Immature natural killer cell (primary cell): ENCODE measurements at places on chromosomes 6 and 20.

GRCh38 chr6:42359021-42359420, 92.7 kb downstream of the TRERF1 start:
- DNase-seq: no peak
- no peak overlapping the region for H3K4me3 ChIP-seq
- H3K27ac ChIP-seq: peak overlapping the region; percentile 53
- H3K27me3 ChIP-seq: no peaks in the 10 kb centered on the region
- H3K4me1 ChIP-seq: peaks cover 9% of the 10 kb centered on the region

GRCh38 chr6:105459864-105460263, 57.0 kb upstream of the PREP start:
- H3K4me1 ChIP-seq: peaks cover 5% of the 10 kb centered on the region
- no peaks in the 10 kb centered on the region for H3K27me3 ChIP-seq
- no peak overlapping the region for H3K4me3 ChIP-seq
- peak overlapping the region; percentile 7 for H3K27ac ChIP-seq
- DNase-seq: no peak
- no peaks in the 10 kb centered on the region for H3K36me3 ChIP-seq

GRCh38 chr6:55782275-55782674, 93.1 kb downstream of the BMP5 start:
- H3K27me3 ChIP-seq: no peaks in the 10 kb centered on the region
- H3K27ac ChIP-seq: no peak overlapping the region
- H3K4me3 ChIP-seq: no peak overlapping the region
- DNase-seq: no peak

GRCh38 chr6:96086745-96087144, 71.0 kb downstream of the FUT9 start:
- no peaks in the 10 kb centered on the region for H3K27me3 ChIP-seq
- DNase-seq: no peak
- no peak overlapping the region for H3K27ac ChIP-seq
- no peak overlapping the region for H3K4me3 ChIP-seq
- no peaks in the 10 kb centered on the region for H3K4me1 ChIP-seq

GRCh38 chr6:10534419-10534762, 13.2 kb downstream of the GCNT2 start:
- peaks cover 11% of the 10 kb centered on the region for H3K27me3 ChIP-seq
- peaks cover 27% of the 10 kb centered on the region for H3K4me1 ChIP-seq
- H3K4me3 ChIP-seq: no peak overlapping the region
- DNase-seq: no peak

GRCh38 chr6:149194820-149195558, 122.5 kb upstream of the TAB2 start:
- DNase-seq: no peak
- H3K36me3 ChIP-seq: no peaks in the 10 kb centered on the region
- no peaks in the 10 kb centered on the region for H3K4me1 ChIP-seq
- H3K4me3 ChIP-seq: no peak overlapping the region
- H3K27me3 ChIP-seq: peaks cover 5% of the 10 kb centered on the region
- H3K27ac ChIP-seq: no peak overlapping the region

DNA sequence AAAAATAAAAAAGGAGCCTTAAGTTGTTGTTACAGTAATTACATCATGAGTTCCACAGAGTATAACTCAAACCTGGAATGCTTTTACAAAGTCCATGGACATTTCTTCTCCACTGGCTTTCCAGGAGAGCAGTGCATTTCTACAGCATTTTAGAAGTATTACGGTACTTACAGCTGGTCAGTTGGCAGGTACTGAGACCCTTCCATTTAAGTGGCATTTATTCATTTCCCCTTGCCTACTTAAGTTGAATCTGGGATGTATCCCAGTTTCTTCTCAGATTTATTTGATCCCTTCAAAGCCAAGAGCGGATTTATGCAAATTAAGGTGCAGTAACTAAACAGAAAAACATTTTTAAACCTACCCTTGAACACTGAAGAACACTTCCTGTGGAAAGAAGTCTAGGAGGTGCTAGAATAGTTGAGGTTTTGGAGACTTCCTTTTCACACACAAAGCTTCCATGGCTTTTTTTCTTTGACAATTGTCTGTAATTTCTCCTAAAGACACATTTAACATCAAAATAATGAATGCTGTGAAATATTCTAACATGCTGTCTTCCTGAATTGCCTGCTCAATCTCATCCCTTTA, 3.4 kb downstream of the PRDM13 start:
- H3K4me1 ChIP-seq: peaks cover 27% of the 10 kb centered on the region
- H3K27ac ChIP-seq: no peak overlapping the region
- DNase-seq: no peak
- H3K36me3 ChIP-seq: peaks cover 4% of the 10 kb centered on the region

DNA sequence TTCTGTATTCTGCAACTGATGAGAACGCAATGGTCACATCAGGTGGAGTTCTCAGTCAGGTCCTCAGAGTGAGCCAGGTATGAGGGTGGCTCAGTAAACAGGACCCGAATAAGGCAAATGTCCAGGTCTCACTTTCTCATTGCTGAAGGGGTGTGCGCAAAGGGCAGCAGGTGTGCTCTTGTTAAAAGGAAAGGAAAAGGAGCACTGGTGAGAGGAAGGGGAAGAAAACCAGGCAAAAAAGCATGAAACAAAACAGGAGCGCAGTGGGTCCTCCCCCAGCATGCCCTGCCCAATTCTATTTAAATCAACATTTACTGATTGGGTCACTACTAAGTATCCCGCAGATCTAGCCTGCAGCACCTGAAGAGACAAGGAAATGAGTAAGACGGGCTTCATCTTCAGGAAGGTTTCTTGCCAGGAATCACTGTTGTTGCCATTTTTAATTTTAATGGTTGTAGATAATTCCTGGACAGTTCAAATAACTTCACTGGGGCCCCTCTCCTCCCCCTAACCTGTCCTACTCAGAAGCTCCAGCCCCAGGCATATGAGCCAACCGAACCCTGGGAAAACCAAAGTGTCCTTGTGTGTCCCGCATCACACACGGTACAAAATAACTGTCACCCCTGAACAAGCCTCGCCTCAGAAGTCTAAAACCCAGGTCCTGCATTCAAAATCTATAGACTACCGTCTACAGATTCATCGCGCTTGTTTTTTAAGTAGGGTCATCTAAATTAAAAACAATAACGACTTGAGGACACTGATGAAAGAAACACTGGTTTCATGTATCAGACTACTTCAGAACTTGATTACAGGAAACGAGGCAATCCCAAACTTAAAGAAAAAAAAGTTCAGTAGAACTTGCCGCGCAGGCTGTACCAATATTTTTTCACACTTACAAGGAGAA, 980 bp downstream of the MBOAT1 start:
- peak overlapping the region; percentile 79 for H3K27ac ChIP-seq

DNA sequence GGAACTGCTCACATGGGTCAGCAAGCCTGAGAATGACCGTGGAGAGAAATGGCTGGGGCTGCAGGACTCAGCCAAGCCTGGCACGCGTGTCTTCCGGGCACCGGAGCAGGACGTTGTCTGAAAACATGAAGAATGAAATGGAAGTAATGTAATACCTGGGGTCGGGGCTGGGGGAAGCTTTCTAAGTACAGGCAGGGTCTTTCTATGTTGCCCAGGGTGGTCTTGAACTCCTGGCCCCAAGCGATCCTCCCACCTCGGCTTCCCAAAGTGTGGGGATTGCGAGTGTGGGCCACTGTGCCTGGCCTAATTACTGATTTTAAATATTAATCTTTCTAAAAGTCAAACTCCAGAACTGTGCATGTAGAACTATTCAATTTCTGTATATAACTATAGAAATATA, 155.5 kb upstream of the AKAP12 start:
- no peaks in the 10 kb centered on the region for H3K36me3 ChIP-seq
- no peaks in the 10 kb centered on the region for H3K4me1 ChIP-seq
- H3K4me3 ChIP-seq: no peak overlapping the region
- DNase-seq: no peak

DNA sequence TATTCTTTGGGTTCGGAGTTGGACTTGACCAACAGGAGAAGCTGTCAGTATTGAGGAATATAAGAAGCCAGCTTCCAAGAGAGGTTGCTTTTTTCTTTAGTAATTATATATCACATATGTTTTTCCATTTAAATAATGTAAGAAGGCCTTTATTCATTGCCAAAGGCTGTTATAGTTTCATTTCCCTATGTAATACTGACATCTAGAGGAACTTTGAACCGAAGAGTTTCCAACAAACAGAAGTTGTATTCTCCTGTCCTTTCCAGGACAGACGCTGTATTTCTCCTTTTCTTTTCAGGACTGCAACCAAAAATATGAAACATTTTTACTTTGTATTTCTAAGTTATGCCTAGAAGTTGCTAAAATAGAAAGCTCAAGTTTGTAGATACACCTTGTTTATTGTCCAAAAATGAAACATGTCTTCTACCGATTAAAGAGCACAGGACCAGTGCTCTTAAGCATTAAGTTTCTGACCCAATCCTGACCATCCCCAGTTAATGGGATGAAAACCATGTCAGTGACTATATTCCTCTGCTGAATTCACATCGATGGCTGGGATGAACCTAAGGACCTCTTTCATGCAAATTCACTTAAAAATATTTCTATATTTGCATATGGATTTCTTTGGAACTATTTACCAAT, 55.1 kb downstream of the MYLK4 start:
- H3K27ac ChIP-seq: no peak overlapping the region
- no peak overlapping the region for H3K4me3 ChIP-seq
- DNase-seq: no peak
- no peaks in the 10 kb centered on the region for H3K27me3 ChIP-seq
- H3K36me3 ChIP-seq: no peaks in the 10 kb centered on the region

DNA sequence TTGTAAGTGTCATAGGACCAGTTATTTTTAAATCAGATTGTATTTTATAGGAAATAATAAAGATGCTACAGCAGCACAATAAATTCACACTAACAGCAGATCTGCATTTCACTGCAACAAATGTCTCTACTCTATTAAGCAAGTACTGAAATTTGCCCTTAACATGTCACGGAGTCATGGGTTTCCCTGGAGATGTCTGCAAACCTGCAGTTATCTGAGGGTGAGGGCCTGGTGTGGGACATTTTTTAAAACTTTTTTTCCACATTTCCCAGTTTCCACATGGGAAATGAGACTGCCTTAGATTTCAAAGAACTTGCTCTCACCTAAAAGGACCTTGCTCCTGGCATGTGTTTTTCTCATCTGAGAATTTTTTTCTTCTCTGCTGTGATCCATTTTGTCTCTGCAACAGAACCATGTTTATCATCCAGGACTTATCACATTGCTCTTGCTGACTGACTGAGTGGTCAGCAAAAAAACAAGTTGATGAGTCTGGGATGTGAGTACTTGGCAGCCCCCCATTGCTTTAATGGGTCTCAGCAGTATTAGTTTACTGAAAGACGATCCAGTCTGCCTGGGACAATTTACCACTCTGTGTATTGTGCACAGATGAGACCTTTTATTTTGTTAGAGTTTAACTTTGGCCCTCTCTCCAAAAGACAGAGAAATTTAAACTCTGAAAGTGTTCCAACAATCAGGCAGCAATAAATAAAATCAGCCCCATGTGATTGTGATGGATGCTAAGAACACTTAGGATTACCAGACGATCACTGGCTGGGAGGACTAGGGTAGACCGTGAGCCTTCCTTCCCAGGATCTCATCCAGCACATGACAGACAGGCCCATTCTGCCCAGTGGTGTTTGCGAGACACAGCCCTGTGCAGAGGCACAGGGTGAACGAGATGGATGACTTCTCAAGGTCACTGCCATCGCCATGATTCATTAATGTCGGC, 268.8 kb downstream of the BTBD9 start:
- H3K4me3 ChIP-seq: no peak overlapping the region
- H3K27me3 ChIP-seq: no peaks in the 10 kb centered on the region
- no peaks in the 10 kb centered on the region for H3K36me3 ChIP-seq
- no peak overlapping the region for H3K27ac ChIP-seq

DNA sequence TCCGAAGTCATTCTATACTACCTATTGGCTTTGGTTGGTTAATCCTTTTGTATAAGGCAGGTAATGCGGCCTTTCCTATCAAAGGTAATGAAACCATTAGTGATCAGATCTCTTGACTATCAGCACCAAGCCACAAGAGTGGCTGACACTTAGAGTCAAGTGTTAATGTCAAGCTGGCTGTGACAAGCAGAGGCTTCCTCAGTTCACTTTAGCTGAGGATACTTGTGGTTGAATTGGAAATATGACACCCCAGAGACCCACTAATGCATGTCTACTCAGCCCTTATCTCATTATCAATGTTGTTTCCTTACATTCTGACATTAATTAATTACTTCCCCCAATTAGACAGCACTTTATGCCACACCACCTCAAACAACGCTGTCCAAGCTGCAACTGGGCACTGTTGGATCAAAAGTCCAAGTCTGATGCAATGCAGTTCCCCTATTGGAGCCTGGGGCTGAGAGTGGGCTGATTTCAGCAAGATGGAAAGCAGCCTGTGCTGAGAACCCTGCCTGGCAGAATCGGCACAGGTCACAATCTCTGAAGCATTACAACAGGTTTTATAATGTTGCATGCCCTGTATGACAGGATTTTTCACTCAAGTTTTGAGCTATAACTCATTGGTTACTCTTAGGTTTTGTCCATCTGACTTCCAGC, 273.5 kb downstream of the COL12A1 start:
- H3K36me3 ChIP-seq: no peaks in the 10 kb centered on the region
- no peaks in the 10 kb centered on the region for H3K4me1 ChIP-seq
- DNase-seq: no peak
- H3K27ac ChIP-seq: no peak overlapping the region
- H3K4me3 ChIP-seq: no peak overlapping the region
- H3K27me3 ChIP-seq: no peaks in the 10 kb centered on the region

- H3K27ac ChIP-seq: peak overlapping the region; percentile 41
- H3K27me3 ChIP-seq: peaks cover 2% of the 10 kb centered on the region
- peaks cover 17% of the 10 kb centered on the region for H3K4me1 ChIP-seq
- no peak for DNase-seq
- H3K4me3 ChIP-seq: no peak overlapping the region
Measured at GRCh38 chr6:45829873-45830272, 185.8 kb downstream of the CLIC5 start.

- H3K4me1 ChIP-seq: no peaks in the 10 kb centered on the region
- no peaks in the 10 kb centered on the region for H3K27me3 ChIP-seq
- DNase-seq: no peak
- H3K36me3 ChIP-seq: no peaks in the 10 kb centered on the region
- H3K4me3 ChIP-seq: no peak overlapping the region
- no peak overlapping the region for H3K27ac ChIP-seq
Measured at GRCh38 chr6:19332806-19333460, 504.2 kb upstream of the ID4 start.

DNA sequence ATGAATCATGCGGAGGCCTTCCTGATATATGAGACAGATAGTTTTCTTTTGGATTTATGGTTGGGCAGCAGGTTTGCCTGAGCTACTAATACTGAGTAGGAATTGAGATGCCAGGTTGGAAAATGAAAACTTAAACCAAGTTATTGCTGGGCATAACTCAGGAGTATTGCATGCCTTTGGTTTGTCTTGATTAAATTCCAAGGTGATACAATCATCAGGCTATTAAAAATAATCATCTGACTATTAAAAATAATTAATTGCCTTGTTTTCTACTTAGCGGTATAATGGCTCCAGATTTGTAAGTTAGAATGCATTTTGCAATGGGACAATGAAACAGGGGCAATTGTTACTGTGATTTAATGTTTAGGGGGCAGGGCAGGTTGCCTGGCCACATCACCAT, 15.5 kb upstream of the RNF144B start:
- H3K36me3 ChIP-seq: no peaks in the 10 kb centered on the region
- H3K4me1 ChIP-seq: no peaks in the 10 kb centered on the region
- no peak for DNase-seq
